ENCODE measurements at places on chromosomes 4 and X. TPM values are rescaled to one million over a fixed set of nuclear protein-coding genes. Genes with fewer than 3 reads are reported as not detected.

The ADH1C gene
- polyA plus RNA-seq = 86.3 TPM

- DNase-seq = no peak
Measured at GRCh38 chr4:82268050-82268825, 105.6 kb downstream of the HNRNPD start.

DNA sequence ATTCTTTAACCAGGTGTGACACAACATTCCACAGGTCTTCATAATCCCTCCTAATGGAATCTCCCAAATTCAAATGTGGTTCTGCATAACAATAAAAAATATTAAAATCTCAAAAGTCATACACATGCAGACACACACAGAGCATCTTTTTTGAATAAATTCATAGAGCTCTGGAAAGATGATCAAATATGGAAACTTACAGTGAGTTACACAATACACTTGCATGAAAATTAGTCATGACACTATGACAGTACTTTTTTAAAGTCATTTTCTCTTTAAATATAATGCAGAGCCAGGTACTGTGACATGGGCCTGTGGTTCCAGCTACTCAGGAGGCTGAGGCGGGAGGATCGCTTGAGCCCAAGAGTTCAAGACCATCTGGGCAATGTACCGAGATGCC lies 38.9 kb downstream of the DDX60L start:
- DNase-seq = no peak

DNA sequence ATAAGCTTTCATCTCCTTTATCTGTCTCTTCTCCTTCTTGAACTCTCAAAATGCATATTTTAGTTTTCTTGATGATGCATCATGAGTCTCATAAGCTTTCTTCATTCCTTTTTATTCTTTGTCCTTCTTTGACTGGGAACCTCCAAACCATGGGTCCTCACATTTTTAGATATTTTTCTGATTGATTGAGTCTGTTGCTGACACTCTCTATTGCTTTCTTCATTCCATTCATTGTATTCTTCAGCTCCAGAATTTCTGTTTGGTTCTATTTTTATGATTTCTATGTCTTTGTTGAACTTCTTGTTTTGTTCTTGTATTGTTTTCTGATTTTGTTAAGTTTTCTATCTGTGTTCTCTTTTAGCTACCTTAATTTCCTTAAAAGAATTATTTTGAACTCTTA lies 74.9 kb downstream of the ADAMTS3 start:
- DNase-seq = no peak

GRCh38 chr4:102614801-102615200 lies 113.6 kb downstream of the NFKB1 start:
- DNase-seq = no peak

The VEGFC gene
- polyA plus RNA-seq = 18.1 TPM

The CETN2 gene
- 122 TPM for polyA plus RNA-seq

All from left renal cortex interstitium (tissue), 4 donors.